IMR-90 (cell line): ENCODE measurements at places on chromosomes 2 and 18. TPM values are rescaled to one million over a fixed set of nuclear protein-coding genes. Genes with fewer than 3 reads are reported as not detected.
A peak's percentile ranks its signal among the peaks of the same experiment; 100 is the strongest.

The ATOH8 gene
- 7.8 and 7.9 TPM in 2 replicates for total RNA-seq

DNA sequence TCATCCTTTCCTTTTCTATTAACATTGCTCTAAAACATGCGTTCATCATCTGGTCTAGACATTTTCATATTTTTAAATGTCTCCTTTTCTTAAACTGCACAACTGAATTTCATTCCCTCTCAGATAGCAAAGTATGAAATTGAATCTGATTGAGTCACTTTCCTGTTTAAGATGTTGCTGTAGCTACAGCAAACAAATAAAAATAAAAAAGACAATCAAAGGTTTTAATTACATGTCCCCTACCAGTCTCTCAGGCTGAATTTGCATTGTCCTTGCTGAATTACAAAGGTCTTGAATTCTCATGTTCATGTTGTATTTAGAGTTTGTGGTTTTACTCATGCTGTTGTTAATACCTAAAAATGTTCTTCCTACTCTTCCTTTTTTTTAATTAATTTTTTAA is 537.9 kb upstream of the LRATD1 start:
- H3K4me3 ChIP-seq, result no peak overlapping the region
- H3K27ac ChIP-seq, result no peak overlapping the region
- no peaks in the 10 kb centered on the region for H3K4me1 ChIP-seq
- no peaks in the 10 kb centered on the region for H3K36me3 ChIP-seq
- DNase-seq, result no peak

- peak overlapping the region; percentile 84 for H3K27ac ChIP-seq
- peaks cover 16% of the 10 kb centered on the region for H3K4me1 ChIP-seq
- peaks cover 19% of the 10 kb centered on the region for H3K36me3 ChIP-seq
- H3K27me3 ChIP-seq, result no peaks in the 10 kb centered on the region
- peak; percentile 76 for DNase-seq
Observed at GRCh38 chr18:12306752-12307700, 1.0 kb upstream of the TUBB6 start.

DNA sequence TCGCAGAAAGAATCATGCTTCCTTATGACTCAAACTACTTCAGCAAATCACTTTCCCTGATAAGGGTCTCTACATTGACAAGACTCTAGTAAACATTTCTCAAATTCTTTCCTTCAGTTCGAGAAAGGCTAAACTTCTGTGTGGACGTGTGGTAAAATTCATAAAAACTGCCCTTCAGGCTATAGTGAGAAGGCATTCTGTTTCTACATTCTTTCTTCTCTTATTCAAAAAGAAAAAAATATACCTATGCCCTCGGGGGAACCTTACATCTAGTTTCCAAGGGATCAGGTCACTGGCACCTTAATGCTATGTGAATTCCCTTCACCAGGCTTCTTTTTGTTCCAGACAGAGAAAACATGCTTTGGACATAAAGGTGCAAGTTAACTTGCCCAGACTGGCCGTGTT is 4.9 kb downstream of the VIT start:
- H3K36me3 ChIP-seq, result no peaks in the 10 kb centered on the region
- H3K27ac ChIP-seq, result no peak overlapping the region
- peak; percentile 20 for DNase-seq
- peaks cover 3% of the 10 kb centered on the region; the same call in 1 of the 2 replicates for H3K4me1 ChIP-seq

GRCh38 chr2:163755366-163755765 is 19.6 kb upstream of the FIGN start:
- no peak overlapping the region for H3K27ac ChIP-seq
- DNase-seq, result no peak
- no peaks in the 10 kb centered on the region for H3K36me3 ChIP-seq
- H3K4me3 ChIP-seq, result no peak overlapping the region
- H3K4me1 ChIP-seq, result no peaks in the 10 kb centered on the region

- peaks cover 24% of the 10 kb centered on the region for H3K4me1 ChIP-seq
- peak overlapping the region; percentile 13; the same call in 1 of the 2 replicates for H3K27ac ChIP-seq
- H3K36me3 ChIP-seq, result peaks cover 87% of the 10 kb centered on the region
- no peak overlapping the region for H3K4me3 ChIP-seq
- H3K27me3 ChIP-seq, result no peaks in the 10 kb centered on the region
Observed at GRCh38 chr2:46382331-46383112, 85.3 kb downstream of the EPAS1 start.

DNA sequence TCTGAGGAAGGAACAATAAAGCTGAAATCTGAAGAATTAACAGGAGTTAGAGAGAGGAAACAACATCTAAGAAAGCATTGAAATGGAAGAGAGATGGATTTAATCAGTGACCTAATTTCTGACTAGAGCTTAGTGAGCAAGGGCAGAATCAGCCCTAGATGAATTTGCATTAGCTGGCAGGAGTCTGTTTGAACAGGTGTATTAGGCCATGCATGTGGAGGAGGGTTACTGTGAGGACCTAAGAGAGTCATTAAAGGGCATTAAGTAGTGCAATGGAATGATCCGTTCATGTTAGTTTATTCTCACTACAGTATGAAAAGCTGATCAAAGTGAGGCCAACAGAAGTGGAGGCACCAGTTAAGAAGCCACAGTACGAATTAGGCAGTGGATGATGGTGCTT is 285.3 kb downstream of the GRB14 start:
- no peaks in the 10 kb centered on the region for H3K36me3 ChIP-seq
- DNase-seq, result no peak
- no peaks in the 10 kb centered on the region for H3K27me3 ChIP-seq
- no peak overlapping the region for H3K27ac ChIP-seq

The PTPRN gene
- 4.4 and 5.2 TPM in 2 replicates for total RNA-seq

The WDSUB1 gene
- total RNA-seq, result 5.0 and 5.2 TPM in 2 replicates

The SERPINB13 gene
- total RNA-seq, result not detected in 2 replicates

The STPG4 gene
- 0.18 and 0.28 TPM in 2 replicates for total RNA-seq

The POTEI gene
- total RNA-seq, result not detected in 2 replicates

DNA sequence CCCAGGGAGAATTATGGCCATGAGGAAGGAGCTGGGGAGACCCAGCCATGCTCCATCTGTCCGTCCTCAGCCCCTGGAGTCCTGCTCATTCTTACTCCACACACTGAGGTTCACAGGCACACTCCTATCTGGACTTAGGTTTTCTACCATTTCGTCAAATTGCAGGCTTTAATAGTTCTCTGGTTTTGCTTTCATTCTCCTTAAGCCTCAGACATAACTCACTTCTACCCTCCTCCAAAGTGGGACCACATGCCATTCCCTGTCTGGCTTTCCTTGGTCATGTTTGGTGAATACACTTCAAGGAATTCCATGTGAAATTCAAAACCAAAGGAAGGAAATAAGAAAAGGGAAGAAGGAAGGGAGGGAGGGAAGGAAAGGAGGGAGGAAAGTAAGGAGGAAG is 115.7 kb downstream of the CMPK2 start:
- no peaks in the 10 kb centered on the region for H3K4me1 ChIP-seq
- H3K4me3 ChIP-seq, result no peak overlapping the region
- H3K36me3 ChIP-seq, result no peaks in the 10 kb centered on the region
- no peaks in the 10 kb centered on the region for H3K27me3 ChIP-seq

- H3K4me3 ChIP-seq, result no peak overlapping the region
- no peak overlapping the region for H3K27ac ChIP-seq
- no peaks in the 10 kb centered on the region for H3K36me3 ChIP-seq
- H3K27me3 ChIP-seq, result no peaks in the 10 kb centered on the region
Observed at GRCh38 chr2:202750763-202751427, 116.1 kb downstream of the FAM117B start.

DNA sequence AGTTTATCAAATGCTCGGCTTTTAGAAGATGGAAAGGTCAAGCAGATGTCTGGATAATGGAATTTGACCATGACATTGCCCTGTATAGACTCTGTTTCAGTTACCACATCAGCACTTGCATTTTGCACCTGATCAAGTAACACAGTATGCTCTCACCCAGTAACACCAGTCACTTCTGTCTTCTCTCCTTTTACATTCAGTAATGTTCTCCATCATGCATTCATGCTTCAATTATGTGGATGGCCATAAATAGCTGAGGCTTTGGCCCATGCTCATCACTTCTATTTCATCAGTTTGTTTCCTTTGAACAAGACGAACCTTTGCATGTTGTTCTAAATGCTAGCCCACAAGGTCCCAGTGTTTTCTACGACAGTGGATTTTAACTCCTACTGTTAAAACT is 322.9 kb upstream of the ACVR2A start:
- no peaks in the 10 kb centered on the region for H3K27me3 ChIP-seq
- no peaks in the 10 kb centered on the region for H3K4me1 ChIP-seq
- DNase-seq, result no peak
- no peak overlapping the region for H3K27ac ChIP-seq
- no peak overlapping the region for H3K4me3 ChIP-seq

The METTL8 gene
- total RNA-seq, result 10.6 and 20.0 TPM in 2 replicates

DNA sequence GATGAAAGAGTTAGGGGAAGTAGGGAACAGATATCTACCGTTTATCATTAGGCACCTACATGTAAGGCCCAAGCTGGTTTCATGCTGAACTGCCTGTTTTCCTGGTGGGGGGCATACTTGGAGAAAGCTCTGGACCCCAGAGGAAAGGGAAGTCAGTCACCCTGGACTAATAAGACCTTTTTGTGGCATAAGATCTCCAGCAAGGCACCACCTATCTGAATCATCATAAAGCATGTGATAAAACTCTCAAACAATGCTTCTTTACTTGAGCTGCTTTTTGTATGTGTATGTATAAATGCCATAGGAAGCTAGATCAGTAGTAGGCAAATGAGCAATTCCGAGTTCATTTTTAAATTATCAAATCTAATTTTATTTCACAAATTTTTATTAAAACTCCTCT is 104.8 kb downstream of the TANC1 start:
- H3K4me3 ChIP-seq, result no peak overlapping the region
- no peaks in the 10 kb centered on the region for H3K36me3 ChIP-seq
- DNase-seq, result peak; percentile 74
- H3K27ac ChIP-seq, result peak overlapping the region; percentile 81; the same call in 1 of the 2 replicates

GRCh38 chr18:28071199-28071598 is 105.7 kb downstream of the CDH2 start:
- no peak overlapping the region for H3K27ac ChIP-seq
- H3K4me1 ChIP-seq, result peaks cover 5% of the 10 kb centered on the region
- no peak overlapping the region for H3K4me3 ChIP-seq
- no peaks in the 10 kb centered on the region for H3K36me3 ChIP-seq
- no peaks in the 10 kb centered on the region for H3K27me3 ChIP-seq

GRCh38 chr2:171225302-171225980 is 64.7 kb upstream of the TLK1 start:
- no peaks in the 10 kb centered on the region for H3K36me3 ChIP-seq
- no peak overlapping the region for H3K4me3 ChIP-seq
- H3K27ac ChIP-seq, result no peak overlapping the region
- no peaks in the 10 kb centered on the region; the same call in 1 of the 2 replicates for H3K4me1 ChIP-seq
- DNase-seq, result peak; percentile 95
- no peaks in the 10 kb centered on the region for H3K27me3 ChIP-seq

GRCh38 chr2:112709703-112710102 is 11.1 kb upstream of the NT5DC4 start:
- H3K27ac ChIP-seq, result no peak overlapping the region
- no peak overlapping the region for H3K4me3 ChIP-seq
- no peak for DNase-seq
- peaks cover 12% of the 10 kb centered on the region for H3K4me1 ChIP-seq
- no peaks in the 10 kb centered on the region for H3K36me3 ChIP-seq

DNA sequence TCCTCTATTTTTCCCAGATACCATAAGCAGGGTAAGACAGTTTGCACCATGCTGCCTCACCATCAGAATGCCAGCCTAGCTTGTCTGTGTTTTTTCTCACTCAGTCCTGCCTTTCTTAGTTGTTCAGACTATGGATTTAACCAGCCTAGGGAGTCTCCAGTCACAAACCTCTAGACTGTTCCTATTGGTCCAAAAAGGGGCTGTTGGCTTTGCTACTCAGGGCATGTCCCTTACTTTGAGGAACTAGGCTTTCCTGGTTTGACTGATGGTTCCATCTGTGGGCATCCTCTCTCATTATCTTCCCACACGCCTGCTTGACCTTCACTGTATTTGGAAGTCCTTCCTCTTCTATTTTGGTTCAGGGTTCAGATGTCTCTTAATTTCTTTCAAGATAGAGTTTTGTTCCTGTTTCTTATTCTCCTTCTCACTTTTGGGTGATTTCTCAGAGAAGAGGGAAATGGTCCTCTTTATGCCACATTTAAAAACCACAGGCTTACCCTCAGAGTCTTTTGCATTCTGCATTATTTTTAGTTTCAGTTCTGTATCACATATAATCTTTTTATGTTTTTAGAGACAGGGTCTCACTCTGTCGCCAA is 31.3 kb upstream of the TMEM131 start:
- H3K36me3 ChIP-seq, result no peaks in the 10 kb centered on the region
- peaks cover 2% of the 10 kb centered on the region; the same call in 1 of the 2 replicates for H3K27me3 ChIP-seq
- no peaks in the 10 kb centered on the region for H3K4me1 ChIP-seq
- no peak overlapping the region for H3K4me3 ChIP-seq

DNA sequence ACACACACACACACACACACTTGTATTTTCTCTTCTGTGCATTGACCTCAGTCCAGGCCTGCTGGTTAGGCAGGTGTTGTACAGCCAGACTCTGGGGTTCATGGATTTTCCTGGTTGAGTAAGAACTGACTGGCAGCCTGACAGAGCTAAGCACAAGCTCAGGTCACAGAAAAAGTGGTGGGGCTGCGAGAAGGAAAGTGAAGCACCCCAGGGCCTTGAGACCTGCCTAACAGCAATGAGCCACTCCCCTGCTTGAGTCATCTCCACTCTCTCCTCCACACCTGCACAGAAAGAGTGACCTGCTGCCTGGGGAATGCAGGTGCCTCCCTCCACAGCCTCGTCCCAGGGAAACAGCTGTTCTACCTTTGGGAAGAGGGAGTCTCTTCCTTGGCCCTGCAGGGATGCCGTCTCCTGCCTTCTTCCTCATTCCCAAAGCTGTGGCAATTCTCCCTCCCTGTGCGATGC is 91.4 kb upstream of the LGALSL start:
- no peak overlapping the region for H3K27ac ChIP-seq
- H3K27me3 ChIP-seq, result peaks cover 39% of the 10 kb centered on the region
- H3K36me3 ChIP-seq, result no peaks in the 10 kb centered on the region
- no peak for DNase-seq

The LDLRAD4 gene
- total RNA-seq, result not detected in 2 replicates

GRCh38 chr2:218701806-218702205 is 8.8 kb upstream of the TTLL4 start:
- no peak for DNase-seq
- H3K27me3 ChIP-seq, result no peaks in the 10 kb centered on the region
- peaks cover 24% of the 10 kb centered on the region for H3K36me3 ChIP-seq
- no peaks in the 10 kb centered on the region for H3K4me1 ChIP-seq
- H3K27ac ChIP-seq, result no peak overlapping the region

GRCh38 chr2:147800316-147800715 is 44.5 kb upstream of the ACVR2A start:
- no peaks in the 10 kb centered on the region for H3K27me3 ChIP-seq
- H3K36me3 ChIP-seq, result no peaks in the 10 kb centered on the region
- H3K4me1 ChIP-seq, result peaks cover 2% of the 10 kb centered on the region; the same call in 1 of the 2 replicates
- H3K4me3 ChIP-seq, result no peak overlapping the region
- H3K27ac ChIP-seq, result no peak overlapping the region
- DNase-seq, result no peak

DNA sequence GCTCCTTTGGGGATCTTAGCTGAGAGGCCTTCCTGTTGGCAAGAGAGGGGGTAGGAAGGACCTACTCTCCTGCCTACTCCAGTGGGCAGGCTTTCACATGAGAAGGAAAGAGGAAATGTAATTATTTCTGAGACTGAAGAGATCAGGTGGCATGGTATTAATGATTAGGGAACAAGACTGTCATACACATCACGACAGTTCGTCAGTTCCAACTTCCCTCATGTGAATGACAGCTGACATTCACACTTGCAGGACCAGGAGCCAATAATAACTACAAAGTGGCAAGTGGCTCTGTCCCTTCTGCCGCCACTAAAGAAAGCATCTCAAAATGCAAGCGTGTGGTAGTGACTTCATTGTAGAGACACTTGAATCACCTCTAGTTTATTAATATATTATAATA is 90.0 kb downstream of the ZCCHC2 start:
- H3K27me3 ChIP-seq, result peaks cover 46% of the 10 kb centered on the region
- H3K4me3 ChIP-seq, result no peak overlapping the region
- H3K4me1 ChIP-seq, result no peaks in the 10 kb centered on the region; the same call in 1 of the 2 replicates
- no peaks in the 10 kb centered on the region for H3K36me3 ChIP-seq

The ERICH2 gene
- total RNA-seq, result not detected in 2 replicates
